ENCODE measurements at places on chromosomes 6 and 20.
A peak's percentile ranks its signal among the peaks of the same experiment; 100 is the strongest.

GRCh38 chr6:39209911-39210310 lies 19.4 kb downstream of the KCNK5 start:
- DNase-seq: no peak

GRCh38 chr6:110557199-110557598 lies 80.8 kb upstream of the SLC22A16 start:
- DNase-seq: no peak

DNA sequence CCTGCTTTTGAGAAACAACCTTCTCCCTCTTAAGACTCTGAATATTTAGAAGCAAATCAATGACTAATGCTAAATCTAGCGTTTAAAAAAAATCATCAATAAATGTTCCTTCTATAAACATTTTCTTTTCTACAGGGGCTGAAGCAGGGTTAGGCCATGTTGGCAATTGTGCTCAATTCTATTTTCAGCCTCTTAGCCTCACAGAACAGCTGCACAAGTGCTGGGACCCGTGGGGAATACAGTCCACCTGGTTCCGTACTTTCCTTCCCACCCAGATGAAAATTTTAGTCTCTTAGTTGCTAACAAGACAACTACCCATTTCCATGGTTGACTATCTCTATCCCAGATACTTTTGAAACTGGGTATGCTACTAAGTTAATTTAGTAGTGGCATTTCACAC lies 138.6 kb downstream of the RPS12 start:
- no peak for DNase-seq

DNA sequence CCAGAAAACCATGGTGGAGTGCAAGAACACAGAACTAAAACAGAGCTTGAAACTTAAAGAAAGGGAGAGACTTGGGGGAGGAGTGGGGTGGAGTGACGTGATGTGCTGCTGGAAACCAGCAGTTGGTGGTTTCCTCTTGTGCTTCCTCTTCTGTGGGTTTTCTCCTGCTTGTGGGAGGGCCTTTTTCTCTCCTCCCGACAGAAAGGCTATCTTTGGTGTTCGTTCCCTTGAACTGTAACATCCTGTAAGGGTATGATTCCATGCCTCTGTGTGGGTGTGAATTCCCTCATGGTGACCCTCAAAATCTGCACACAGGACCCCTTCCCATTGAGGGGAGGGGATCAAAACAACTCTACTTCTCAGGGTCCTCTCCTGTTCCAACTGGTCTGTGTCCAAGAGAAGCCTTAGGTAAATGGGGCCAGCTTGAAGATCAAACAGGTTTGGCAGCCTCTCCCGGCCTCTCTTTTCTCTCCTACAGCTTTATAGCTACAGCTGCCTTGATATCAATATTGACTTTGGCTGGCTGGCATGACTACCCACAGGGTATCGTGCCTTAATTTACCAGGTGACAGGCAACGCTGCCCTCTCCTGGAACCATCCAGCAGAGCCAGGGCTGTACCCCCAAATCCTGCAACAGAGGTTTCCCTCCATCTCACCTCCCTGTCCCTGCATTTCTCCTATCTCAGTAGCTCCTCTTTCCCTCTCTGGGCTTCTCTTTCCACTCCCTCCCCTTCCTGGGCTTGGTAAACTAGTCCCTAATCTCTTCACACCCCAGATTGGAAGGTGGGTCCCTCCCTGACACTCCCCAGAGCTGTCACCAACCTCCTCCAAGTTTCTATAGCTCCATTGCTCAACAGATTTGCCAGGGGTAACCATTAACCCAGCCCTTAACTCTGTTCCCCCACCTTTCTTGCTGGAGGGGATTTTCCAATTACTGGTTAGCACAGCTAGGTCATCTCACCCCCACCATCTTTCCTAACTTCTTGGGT lies 1.5 kb upstream of the MSH5 start:
- peak; percentile 69 for DNase-seq

DNA sequence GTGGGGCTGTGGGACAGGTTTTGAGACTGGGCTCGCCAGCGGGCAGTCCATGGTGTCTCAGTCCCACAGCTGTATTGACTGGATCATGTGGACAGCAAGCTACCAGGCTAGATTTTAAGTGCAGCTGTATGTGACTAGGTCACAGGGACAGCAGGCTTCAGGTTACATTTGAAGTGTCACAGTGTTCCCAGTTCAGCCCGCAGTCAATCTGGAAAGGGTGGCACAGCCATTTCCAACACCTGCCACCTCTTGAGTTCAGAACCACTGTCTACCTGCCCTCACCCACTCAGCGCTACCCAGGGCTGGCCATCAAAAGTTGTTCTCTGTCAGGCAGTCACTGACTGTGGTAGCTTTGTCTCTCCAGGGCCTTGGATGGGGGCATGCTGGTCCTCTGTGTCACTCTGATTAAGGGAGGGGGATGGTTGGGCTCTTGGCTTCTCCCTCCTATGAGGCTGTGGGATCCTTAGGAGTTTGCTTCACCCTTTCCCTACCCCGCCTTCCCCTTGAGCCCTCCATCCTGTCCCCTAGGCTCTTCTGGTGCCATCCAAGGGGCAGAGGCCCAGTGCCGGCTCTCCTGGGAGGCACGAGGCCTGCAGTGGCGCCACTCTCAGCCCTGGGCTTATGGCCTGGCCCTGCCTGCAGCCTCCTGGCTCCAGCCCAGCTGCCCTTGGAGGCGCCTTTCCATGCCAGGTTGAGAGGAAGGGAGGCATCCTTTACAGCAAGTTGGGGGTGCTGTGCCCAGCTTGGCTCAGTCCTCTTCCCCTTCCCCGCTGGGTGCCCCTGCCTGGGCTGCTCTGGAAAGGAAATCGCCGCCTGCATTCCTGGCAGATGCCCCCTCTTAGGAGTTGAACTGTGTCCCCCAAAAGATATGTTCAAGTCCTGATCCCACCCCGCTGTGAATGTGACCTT lies 44.9 kb downstream of the PNLDC1 start:
- no peak for DNase-seq

DNA sequence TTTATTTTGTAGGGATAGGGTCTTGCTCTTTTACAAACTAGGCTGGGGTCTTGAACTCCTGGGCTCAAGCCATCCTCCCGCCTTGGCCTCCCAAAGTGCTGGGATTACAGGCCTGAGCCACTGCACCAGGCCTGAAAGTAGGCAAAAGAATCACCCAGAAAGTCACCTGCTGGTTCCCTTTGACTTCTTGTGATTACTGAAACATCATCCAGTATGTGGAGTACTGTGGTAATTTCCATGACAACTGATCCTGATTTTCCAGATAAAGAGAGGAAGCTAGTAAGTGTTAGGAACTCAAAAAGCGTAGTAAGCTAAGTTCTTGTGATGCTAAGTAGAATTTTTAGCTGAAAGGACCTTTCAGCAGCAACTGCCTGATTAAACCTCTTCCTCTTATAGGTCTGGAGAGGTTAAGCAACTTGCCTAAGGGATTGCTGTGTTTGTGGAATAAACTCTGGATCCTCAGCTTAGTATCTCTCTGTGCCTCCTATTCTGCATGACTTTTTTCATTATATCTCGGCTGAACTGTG lies 16.8 kb downstream of the RALY start:
- no peak for DNase-seq

DNA sequence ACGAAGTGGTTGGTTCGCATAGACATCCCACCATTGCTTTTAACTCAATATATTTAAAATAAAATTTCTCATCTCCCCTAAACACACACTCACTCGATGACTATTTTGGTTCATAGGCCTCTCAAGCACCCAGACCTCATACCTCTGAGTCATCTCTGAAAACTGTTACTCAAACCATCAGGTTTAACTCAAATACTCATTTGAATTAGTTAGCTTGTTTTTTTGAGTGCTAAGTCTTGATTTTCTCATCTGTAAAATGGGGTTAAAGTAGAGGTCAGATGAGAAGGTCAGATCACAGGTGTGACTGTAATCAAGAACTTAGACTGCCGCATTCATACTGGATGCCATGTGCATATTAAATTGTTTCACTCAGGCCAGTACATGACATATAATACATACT lies 243.9 kb upstream of the TENT5A start:
- DNase-seq: no peak

DNA sequence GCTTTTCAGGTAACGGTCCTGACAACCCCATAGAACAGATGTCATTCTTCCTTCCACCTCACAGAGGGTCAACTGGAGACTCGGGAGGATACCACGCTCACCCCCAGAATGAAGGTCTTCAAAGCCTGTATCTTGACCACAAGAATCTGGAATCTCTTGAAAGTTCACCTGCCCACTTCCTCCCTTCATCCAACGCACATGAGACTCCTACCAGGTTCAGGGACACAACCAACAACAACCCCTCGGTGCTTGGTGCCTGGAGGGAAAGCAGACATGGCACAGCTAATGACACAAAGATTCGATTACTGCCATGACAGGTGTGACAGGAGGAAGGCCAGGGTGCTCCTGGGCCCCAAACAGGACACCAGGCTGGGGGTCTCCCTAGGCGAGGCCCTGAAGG lies 8.2 kb downstream of the PMEPA1 start:
- no peak for DNase-seq

DNA sequence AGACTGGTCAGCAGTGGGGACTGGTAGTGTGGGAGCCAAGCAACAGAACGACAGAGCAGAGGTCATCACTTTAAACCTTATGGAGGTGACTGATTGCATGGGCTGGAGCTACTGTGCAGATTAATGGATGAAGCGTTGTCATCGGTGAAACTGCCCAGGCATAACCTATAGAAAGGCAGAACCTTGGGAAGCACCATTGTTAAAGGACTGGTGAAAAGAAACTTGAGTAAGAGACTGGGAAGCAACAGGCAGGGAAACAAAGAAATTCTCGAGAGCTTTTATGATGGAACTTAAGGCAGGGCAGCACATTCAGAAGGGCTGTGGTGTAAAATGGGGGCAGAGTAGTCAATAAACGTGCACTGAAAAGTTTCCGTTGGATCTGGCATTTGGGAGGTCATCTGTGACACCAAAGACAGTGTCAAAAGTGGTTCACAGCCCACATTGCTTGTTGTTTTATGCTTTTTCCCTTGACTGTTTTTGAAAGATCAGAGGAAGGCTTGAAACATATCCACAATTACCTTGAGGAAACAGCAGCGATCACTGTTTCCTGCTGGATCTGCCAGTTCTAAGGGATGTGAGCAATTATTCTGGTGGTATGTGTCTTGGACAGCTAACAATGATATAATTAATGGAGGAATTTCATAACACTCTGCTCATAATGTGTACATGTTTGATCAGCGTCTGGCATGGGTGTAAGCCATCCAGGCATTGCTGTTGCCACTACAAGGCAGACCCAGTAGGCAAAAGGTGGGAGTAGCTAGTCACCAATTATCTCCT lies 62.7 kb downstream of the LRRC1 start:
- no peak for DNase-seq

- DNase-seq: no peak
Observed at GRCh38 chr6:149082320-149082719, 235.2 kb upstream of the TAB2 start.

GRCh38 chr6:132289756-132290155 lies 111.5 kb downstream of the MOXD1 start:
- no peak for DNase-seq

DNA sequence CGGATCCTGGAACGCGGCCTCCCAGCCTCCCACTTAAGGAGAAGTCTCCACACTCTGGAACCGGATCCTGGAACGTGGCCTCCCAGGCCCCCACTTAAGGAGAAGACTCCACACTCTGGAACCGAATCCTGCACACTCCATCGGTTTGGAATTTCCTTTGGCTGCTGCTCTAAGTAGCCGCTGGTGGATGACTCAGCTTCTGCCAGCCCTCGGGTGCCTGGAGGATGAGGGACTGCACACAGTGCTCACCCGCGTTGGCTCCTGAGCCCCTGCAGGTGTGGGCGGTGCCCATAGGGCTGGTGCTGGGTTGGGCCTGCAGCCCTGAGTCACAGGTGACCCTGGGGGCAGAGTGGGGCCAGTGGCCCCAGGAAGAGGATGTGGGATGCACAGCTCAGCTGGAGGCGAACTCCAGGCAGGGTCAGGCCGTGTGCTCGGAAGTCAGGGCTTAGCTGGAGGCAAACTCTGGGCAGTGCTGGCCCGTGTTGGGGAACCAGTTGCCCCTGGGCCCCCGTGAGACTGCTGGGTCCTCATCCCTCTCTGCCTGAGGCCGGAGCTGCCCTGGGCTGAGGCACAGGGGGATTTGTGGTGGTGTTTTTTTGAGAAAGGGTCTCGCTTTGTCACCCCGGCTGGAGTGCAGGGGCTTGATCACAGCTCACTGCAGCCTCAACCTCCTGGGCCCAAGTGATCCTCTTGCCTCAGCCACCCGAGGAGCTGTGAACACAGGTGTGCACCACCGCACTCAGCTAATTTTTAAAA lies 13.9 kb upstream of the TNFRSF6B start:
- peak; percentile 96 for DNase-seq

DNA sequence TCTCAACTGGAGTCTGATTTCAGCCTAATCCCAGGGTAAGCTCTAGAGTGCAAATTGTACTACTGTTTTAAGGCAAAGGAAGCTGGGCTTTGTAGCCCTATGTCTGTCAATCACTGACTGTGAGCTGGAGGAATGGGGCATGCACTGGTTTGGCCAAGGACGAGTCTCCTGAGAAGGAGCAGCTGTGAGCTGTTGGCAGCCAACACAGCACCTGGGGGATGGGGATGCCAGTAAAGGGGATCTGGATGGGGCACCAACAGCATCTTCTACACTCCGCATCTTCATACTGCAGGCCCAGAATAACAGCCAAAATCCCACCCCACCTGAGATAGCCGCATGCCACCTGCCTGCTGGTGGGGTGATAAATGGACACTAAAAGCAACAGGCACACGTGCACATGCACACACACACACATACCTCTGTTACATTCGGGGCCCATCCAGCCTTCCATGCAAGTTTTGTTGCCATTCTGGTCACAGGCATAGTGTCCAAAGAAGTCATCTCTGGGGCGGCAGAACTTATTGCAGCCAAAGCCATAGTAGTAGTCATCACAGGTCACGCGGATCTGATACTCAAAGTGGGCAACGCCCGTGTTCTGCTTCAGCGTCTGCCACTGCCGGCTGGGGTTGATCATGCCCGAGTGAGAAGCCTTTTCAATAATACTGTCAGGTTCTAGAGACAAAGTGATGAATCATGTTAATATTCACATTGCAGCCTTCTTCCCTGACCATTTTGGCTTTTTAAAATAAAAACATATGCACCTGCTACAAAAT lies 15.6 kb downstream of the JAG1 start:
- DNase-seq: no peak

- no peak for DNase-seq
Observed at GRCh38 chr6:150314230-150315188, 54.3 kb upstream of the IYD start.

DNA sequence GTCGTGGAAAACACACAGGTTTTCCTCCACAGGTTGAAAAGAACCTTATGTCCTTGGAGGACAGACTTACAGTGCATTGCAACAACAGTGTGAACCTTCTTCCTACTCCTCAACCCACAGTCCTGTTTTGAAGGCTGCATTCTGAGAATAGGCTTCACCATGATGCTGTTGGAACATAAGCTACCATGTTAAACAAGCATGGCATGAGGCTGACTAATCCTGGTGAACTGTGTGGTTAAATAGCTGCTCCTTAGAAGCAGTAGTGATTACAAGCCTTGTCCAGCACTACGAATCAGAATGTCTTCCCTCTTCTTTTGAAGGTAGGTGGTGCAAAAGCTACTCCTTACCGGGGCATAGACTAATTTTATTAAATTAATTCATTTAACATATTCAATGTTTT lies 368.5 kb upstream of the EPHA7 start:
- peak; percentile 49 for DNase-seq

GRCh38 chr6:143949535-143949934 lies 58.5 kb downstream of the PLAGL1 start:
- no peak for DNase-seq

- DNase-seq: peak; percentile 41
Observed at GRCh38 chr20:38049800-38050199, 16.3 kb downstream of the RPRD1B start.

Data from kidney epithelial cell (primary cell).